ENCODE measurements at places on chromosomes 6 and 20. TPM values are rescaled to one million over a fixed set of nuclear protein-coding genes. Genes with fewer than 3 reads are reported as not detected.

DNA sequence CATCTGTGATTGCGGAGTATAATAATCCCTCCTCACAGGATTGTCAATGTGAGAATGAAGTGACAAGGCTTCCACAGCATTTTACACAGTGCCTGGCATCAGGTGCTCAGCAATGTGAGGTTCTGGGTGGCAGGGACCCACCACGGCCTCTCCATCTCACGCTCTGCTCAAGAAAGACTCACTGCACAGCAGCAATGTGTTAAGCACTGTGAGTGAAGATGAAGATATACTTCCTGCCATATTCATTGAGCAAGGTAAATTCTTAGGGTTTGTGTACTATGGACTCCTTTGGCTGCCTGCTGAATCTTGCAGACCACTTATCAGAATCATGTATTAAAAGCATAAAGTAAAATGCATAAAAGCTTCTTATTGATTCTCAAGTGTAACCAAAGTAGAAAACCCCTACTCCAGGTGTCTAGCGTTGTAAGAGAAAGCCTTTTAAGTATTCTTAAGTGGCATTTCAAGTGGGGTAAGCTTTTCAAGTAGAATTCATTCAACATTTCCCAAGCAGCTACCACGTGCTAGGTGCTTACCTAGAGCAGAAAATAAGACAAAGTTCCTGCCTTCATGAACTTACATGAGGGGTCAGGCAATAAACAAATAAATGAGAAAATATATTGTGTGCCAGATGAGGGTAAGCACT is 17.0 kb upstream of the MEP1A start:
- DNase-seq = no peak

GRCh38 chr6:45514454-45515230 is 136.9 kb upstream of the SUPT3H start:
- no peak for DNase-seq

DNA sequence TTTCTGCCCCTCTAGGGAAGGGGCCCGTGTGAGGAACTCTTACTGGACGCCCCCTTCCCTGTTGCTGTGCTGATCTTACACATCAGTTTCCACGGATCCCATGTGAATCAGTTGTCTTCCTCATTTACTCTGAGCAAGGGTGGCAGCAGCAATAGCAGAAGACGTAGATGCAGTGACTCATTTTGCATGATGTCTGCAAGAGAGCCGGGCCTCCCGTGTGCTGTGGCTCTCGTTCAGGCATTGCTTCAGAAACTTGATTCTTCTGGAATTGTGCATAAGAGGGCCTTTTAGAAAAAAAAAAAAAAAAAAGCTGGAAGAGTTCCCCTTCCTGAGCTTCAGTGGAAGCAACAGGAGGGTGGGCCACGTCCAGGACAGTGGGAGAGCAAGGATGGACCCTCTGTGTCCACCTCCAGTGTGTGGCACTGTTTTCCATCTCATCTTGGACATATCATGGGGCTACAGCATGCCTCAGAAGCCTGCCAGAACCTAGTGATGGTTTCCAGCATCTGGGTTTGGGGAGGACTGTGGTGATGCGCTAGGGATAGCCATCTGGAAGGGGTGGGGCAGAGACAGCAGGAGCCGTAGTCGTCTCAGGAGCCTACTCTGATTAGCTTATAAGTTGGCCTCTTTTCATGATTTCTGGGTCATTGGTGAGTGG is 62.1 kb downstream of the FOXO3 start:
- peak; percentile 66 for DNase-seq

DNA sequence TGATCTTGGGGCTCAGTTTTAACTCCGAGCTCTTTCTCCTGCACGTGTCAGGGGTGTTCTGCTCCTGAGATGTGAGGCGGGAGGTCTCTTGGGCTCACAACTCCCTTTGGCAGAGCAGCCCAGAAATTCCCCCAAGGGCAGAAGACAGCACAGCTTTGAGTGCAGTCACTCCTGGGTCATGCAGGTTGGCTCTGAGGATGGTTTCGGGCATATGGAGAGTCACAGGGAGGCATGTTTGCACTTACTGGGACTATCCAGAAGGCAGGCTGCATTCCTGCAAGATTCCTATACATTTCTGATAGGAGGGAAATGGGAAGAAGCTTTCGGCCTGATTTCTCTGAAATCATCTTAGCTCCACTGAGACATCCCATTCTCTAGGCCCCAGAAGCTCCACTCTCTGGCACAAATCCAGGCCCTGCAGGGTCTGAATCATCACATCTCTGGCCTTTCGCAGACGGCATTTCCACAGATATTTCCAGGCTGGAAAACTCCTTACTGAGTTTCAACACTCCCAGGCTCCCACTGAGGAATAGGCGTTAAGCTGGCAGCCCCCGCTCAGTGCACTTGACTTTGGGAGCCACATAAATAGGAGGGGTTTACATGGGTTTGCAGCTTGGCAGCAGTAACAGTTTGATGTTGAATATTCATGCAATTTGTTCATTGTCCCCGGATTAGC is 39.7 kb downstream of the AGPAT4 start:
- DNase-seq = no peak

GRCh38 chr20:43653966-43654365 is 12.9 kb upstream of the MYBL2 start:
- DNase-seq = no peak

- DNase-seq = no peak
Measured at GRCh38 chr6:37019065-37019450, 13.6 kb downstream of the FGD2 start.

- peak; percentile 59 for DNase-seq
Measured at GRCh38 chr6:163252061-163252591, 162.4 kb upstream of the QKI start.

GRCh38 chr6:112936504-112936903 is 589.4 kb downstream of the RFPL4B start:
- no peak for DNase-seq

GRCh38 chr6:86511962-86512361 is 425.4 kb upstream of the HTR1E start:
- DNase-seq = no peak

FAM83B gene
- total RNA-seq = 1.8 TPM

TRIM15 gene
- total RNA-seq = not detected

Data from Right ventricle myocardium inferior (tissue), 1 donor.